Caudate nucleus (tissue), 63 donors: ENCODE measurements at places on chromosomes 13 and 19.

GRCh38 chr19:41696402-41697197 lies 8.5 kb upstream of the CEACAM7 start:
- DNase-seq = no peak

- no peak for DNase-seq
These were observed 40.2 kb upstream of the IGSF23 start for GRCh38 chr19:44573183-44573582.

- no peak for DNase-seq
These were observed 137.1 kb upstream of the ATXN8OS start for GRCh38 chr13:69970520-69970919.

- peak; percentile 77 for DNase-seq
These were observed 10.1 kb upstream of the NFIX start for GRCh38 chr19:12985049-12985776.

DNA sequence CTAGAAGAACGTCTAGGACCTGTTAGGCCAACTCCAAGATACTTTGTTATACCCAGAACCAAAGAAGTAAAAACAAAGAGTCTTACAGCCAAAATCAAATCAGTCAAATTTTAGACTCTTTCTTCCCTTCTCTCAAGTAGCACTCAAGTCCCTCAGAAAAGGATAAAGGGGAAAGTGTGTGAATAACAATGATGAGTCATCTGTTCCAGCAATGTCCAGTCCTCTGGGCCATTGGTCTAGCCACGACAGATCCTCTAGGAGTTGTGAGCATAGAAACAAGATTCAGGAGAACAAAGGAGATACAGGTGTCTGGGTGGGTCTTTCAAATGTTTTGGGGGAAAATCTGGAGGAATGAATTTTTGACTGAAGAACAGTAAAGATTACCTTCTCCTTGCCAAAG lies 36.3 kb downstream of the STOML3 start:
- no peak for DNase-seq

DNA sequence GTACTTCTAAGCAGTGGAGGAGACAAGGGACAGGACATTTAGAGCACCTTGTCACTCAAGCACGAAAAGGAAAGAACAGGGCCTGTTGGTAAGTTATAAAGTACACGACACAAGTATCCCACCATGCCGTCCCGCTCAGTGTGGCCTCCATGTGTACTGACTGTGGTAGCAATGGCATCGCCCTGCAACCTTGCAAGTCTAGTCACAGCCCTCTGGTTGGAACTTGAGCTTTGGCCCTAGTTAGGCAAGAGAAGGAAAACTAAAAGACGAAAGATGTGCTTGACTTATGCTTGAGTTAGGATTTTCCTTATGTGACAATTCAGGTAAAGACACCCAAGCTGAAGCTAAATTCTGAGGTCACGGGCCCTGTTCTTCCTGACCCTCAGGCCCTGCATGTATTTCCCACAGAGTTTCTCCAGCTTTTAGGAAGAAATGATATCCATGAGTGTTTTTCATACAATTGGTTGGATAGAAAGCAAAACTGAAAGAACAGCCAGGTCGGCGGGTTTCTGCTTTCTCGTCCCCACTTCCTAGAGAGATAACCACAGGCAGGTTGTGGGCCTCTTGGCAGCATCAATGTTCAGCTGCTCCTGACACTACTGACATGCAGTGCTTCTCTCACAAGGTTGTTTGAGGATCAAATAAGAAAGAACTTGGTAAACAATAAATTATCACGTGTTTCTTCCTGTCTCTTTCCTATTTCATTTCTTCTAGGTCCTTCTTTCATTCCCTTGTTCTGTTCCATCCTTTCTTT lies 216.2 kb downstream of the IRS2 start:
- DNase-seq = no peak

- no peak for DNase-seq
These were observed 10.2 kb upstream of the TPP2 start for GRCh38 chr13:102586615-102587014.

- DNase-seq = no peak
These were observed 4.1 kb downstream of the SLC10A2 start for GRCh38 chr13:103062079-103062478.

DNA sequence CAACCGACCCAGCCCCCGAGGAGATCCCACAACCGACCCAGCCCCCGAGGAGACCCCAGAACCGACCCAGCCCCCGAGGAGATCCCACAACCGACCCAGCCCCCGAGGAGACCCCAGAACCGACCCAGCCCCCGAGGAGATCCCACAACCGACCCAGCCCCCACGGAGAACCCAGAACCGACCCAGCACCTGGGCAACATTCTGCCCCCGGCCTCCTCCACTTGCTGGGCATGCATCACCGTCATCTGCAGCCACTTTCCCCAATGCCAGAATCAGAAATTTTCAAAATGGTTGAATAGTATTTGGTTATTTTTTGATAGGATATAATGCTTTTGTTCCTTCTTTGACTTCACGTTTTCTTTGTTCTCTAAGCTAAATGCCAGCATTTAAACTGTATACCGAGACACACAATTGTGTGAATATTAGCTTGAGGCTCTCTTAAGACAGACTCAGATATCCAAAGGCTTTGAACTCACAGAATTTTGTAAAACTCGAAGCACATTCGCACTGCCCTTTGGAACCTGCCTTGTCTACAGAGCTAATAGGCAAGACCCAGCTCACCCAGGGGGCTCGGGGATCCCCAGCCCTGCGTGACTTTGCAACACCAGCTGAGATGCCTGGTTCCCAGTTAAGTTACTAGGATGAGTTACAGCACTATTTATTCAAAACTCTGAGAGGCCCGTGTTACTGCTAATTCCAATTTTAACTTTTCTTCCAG lies 15.5 kb upstream of the RASA3 start:
- DNase-seq = no peak

GRCh38 chr13:56039992-56040391 lies 1100.7 kb upstream of the PRR20A start:
- DNase-seq = no peak

- DNase-seq = peak; percentile 23
These were observed 136.3 kb upstream of the SERP2 start for GRCh38 chr13:44237276-44237767.

DNA sequence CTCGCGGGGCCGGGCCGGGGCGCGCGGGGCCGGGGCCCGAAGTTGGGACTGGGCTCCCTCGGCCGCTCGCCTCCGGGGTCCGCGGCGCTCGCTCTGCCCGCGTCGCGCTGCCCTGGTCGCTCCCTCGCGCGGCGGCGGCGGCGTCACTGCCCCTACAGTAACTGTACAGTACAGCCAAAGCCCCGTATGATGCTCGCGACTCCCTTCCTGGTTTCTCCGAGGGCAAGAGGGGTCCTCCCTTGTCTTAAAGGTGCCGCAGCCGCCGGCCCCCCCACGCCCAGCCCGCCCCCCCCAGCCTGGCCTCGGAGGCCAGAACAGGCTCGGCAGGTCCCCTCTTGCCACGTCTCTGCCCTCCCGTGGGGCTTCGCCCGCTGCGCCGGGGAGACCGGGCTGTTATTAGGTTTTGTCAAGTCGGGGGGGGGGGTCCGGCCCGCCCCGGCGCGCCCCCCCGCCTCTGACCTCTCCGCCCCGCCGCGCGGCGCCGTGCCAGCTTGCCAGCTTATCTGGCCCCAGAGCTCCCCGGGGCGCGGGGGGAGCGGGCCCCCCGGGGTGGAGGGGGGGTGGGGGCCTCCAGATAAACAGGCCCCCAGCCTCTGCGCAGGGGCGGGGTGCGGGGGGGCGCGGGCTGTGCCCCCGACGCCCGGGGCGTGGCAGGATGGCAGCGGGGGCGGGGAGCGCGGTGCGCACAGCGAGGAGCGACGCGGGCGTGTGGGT lies at the start of gene ZBTB7A:
Gene ZBTB7A, minus strand, starts transcription at position 218 of the 714 bp plus-strand sequence. CDS start 11,667 bp downstream, outside the sequence.
- DNase-seq = no peak

GRCh38 chr13:84439108-84439507 lies 556.8 kb upstream of the SLITRK1 start:
- DNase-seq = no peak

GRCh38 chr13:42333613-42334328 lies 61.8 kb downstream of the AKAP11 start:
- no peak for DNase-seq

DNA sequence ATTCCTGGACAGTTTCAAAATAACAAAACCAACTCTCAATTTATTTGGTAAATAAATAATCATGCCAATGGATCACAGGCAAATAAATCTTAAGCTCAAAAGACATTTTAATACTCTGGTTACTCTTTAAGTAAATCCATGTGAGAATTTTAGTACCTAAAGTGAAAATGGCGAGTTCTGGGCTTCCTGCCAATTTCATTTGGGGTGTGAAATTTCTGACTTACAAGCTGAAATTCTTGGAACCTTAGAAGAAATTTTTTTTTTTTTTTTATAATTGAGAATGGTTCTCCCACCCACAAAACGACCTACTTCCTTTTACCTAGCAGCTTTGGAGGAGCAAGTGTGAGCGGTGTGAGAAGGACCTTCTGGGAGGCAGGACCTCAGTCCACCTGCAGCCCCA lies 354.5 kb upstream of the NBEA start:
- DNase-seq = no peak

DNA sequence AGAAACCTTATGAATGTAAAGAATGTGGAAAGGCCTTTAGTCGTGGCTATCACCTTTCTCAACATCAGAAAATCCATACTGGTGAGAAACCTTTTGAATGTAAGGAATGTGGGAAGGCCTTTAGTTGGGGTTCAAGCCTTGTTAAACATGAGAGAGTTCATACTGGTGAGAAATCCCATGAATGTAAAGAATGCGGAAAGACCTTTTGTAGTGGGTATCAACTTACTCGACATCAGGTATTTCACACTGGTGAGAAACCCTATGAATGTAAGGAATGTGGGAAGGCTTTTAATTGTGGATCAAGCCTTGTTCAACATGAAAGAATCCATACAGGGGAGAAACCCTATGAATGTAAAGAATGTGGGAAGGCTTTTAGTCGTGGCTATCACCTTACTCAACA lies 20.8 kb downstream of the ZNF283 start:
- DNase-seq = no peak

DNA sequence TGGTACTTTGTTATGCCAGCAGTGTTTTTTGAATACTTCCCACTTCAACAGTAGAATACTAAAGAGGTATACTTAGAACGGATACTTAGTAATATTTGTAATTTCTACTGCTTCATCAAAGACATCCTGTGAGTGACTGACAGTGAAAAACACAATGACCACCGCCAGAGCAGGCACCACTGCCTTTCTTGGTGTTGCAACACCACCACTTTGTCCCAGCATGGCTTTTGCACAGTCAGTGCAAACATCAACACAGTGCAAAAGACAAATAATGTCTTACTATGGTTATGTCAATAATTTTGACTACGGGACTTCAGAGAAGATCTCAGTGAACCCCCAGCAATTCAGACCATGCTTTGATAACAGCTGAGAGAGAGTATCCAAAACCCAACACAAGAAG lies 220.5 kb downstream of the RBM26 start:
- no peak for DNase-seq

GRCh38 chr13:54852831-54853230 lies 1824.2 kb downstream of the OLFM4 start:
- DNase-seq = no peak

DNA sequence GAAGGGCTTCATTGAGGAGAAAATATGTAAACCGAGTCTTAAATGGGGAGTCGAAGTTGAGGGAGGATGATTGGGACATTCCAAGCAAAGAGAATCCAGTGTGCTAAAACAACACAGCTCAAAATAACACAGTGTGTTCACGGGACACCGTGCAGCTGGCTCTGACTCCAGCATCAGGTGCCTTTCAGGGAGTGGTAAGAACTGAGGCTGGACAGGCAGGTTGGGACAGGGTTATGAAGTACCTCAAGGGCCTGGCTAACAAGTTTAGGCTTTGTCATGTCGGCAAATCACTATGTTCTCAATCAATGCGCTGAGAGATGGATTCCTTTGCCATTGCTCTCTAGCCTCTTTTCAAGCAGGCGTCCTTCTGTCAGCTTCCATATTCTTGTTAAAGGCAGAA lies 27.5 kb upstream of the WDFY2 start:
- DNase-seq = no peak

GRCh38 chr19:30323904-30324303 lies 48.3 kb upstream of the ZNF536 start:
- no peak for DNase-seq

DNA sequence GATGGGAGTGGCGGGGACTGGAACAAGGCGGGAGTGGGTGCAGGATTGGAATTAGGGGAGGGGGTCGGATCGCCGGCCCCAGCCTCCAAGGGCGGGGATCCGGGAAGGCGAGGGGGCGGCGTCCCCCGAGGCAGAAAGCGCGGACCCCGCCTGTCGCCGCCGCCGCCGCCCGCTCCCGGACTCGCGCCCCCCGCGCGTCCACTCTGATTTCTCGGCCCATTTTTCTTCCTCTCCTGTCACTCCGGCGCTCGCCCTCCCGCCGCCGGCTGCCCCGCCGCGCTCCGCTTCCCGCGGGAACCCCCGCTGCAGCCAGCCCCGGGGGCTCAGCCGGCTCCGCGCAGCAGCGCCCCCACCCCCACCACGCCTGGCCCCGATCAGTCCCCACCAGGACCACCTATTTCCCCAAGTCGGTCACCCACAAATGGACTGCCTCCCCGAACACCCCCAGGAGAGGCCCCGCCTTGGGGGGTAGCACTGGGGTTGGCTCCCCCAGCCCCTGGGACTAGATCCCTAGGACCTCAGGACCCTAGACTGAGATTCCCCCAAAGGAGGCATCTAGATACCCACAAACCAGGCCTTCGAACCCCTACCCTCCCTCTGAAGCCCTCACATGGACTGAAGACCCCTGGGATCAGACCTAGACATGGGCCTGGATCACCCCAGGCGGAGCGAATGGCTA lies 12.6 kb upstream of the ERFL start:
- DNase-seq = no peak

- DNase-seq = no peak
These were observed 3.1 kb downstream of the ZNF383 start for GRCh38 chr19:37221136-37221535.

DNA sequence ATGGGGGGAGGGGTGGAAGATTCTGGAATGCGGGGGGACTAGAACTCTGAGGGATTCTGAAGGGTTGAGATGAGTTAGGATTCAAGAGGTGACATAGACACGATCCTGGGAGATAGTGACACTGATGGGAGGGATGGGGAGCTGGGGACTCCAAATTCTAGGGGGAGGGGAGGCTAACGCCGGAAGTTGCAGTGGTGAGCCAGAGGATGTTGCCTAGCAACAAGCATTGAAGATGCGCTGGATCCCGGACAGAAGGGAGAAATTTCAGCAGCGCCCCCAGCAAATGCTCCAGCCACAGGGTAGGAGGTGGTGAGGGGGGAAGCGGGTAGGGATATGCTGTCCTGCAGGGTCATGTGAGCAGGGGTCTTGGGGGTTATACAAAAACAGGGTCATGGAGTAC lies 6.9 kb upstream of the LTBP4 start:
- no peak for DNase-seq

DNA sequence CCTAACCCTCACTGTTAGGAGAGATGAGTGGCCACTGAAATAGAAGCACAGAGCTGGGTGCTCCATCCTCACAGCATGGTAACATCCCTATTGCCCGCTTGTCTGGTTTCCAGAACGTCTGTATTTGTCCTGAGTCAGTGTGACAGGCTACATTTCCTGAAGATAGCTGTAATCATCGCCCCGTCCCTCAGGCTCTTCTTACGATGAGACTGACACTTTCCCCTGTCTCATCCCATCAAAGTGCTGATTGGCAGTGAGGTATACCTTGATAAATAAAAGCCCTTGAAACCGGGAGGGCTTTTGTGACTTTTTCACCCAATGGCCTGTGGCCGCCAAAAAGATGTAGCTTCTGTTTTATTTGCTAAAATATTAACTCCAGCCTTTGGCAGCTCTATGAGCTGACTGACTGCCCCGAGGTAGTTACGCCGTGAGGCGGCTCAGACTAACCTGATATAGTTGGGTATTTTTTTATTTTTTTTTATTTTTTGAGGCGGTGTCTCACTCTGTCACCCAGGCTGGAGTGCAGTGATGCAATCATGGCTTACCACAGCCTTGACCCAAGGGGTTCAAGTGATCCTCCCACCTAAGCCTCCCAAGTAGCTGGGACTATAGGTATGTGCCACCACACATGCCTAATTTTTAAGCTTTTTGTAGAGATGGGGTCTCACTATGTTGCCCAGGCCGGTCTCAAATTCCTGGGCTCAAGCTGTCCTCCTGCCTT lies 5.7 kb upstream of the LRRC4B start:
- no peak for DNase-seq
